ENCODE measurements at places on chromosomes 11 and 22. TPM values are rescaled to one million over a fixed set of nuclear protein-coding genes. Genes with fewer than 3 reads are reported as not detected.

GRCh38 chr11:69646493-69647389 lies 5.8 kb downstream of the CCND1 start:
- H3K4me3 ChIP-seq = no peak overlapping the region
- no peak for DNase-seq
- peaks cover 33% of the 10 kb centered on the region for H3K4me1 ChIP-seq
- H3K27ac ChIP-seq = no peak overlapping the region

GRCh38 chr22:45468872-45469271 lies 33.8 kb upstream of the FBLN1 start:
- H3K4me3 ChIP-seq = no peak overlapping the region
- no peak overlapping the region for H3K27ac ChIP-seq
- DNase-seq = no peak

The GLYATL1B gene
- not detected for total RNA-seq

The EFCAB6 gene
- total RNA-seq = 5.8 TPM

GRCh38 chr22:46051646-46052045 lies 74.7 kb upstream of the WNT7B start:
- no peaks in the 10 kb centered on the region for H3K27me3 ChIP-seq
- H3K27ac ChIP-seq = peak overlapping the region; percentile 98
- H3K4me1 ChIP-seq = peaks cover 86% of the 10 kb centered on the region
- H3K36me3 ChIP-seq = peaks cover 6% of the 10 kb centered on the region
- peak; percentile 25 for DNase-seq

- DNase-seq = no peak
- H3K4me1 ChIP-seq = no peaks in the 10 kb centered on the region
- H3K27ac ChIP-seq = no peak overlapping the region
- no peak overlapping the region for H3K4me3 ChIP-seq
- H3K36me3 ChIP-seq = peaks cover 5% of the 10 kb centered on the region
Observed at GRCh38 chr11:61460474-61460881, 30.6 kb downstream of the SDHAF2 start.

DNA sequence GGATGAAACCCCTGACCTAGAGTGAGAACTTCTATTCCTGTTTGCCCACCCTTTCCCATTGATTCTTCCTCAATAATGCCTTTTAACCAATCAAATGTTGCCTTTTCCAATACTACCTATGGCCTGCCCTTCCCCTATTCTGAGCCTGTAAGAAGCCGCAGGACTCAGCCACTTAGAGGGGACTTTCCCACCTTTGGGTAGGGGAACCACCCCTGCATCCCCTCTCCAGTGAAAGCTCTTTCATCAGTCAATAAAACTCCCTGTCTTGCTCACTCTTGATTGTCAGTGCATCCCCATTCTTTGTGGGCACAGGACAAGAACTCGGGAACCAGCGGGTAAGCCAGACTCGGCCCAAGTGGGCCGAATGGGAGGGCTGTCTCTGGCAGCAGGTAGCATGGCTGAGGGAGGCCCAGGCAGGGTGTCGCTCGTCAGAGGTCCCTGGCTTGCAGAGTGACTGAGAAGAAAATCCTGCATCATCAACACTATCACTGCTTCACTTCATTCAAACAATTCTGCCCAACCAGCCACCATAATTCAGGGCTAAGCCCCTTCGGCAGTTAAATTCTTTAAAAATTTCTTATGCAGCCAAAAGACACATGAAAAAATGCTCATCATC lies 30.4 kb downstream of the LDHAL6A start:
- H3K36me3 ChIP-seq = peaks cover 70% of the 10 kb centered on the region
- no peaks in the 10 kb centered on the region for H3K27me3 ChIP-seq
- peaks cover 9% of the 10 kb centered on the region for H3K4me1 ChIP-seq

- H3K36me3 ChIP-seq = no peaks in the 10 kb centered on the region
- H3K27me3 ChIP-seq = no peaks in the 10 kb centered on the region
- DNase-seq = no peak
- H3K4me1 ChIP-seq = no peaks in the 10 kb centered on the region
Observed at GRCh38 chr11:9633679-9634078, 30.2 kb upstream of the SWAP70 start.

The OR8G1 gene
- not detected for total RNA-seq

- DNase-seq = no peak
- H3K4me1 ChIP-seq = no peaks in the 10 kb centered on the region
- no peak overlapping the region for H3K4me3 ChIP-seq
- H3K36me3 ChIP-seq = no peaks in the 10 kb centered on the region
- no peak overlapping the region for H3K27ac ChIP-seq
Observed at GRCh38 chr11:26730414-26731083, 8.7 kb upstream of the SLC5A12 start.

DNA sequence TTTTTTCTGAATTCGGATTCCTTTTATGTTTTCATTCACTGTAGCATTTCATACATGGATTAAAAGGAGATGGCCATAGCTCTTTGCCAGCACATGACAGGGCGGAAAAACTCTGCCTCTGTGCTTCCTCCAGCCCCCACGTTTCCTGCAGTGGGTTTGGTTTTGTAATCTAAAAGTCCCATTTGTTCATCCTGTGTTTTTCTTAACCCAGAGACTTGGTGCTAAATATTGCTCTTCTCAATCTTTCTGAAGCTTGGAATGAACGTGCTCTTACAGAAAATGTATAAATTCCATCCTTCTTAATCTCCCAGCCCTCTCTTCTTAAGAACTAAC lies 89.9 kb downstream of the PPP6R3 start:
- H3K27me3 ChIP-seq = no peaks in the 10 kb centered on the region
- H3K4me3 ChIP-seq = no peak overlapping the region
- H3K36me3 ChIP-seq = peaks cover 86% of the 10 kb centered on the region

GRCh38 chr11:95066716-95067038 lies at the start of gene SRSF8:
TSS of gene SRSF8 (plus strand) at chr11:95066919. CDS start at chr11:95067227, 308 bp downstream.
- H3K4me3 ChIP-seq = peak within 1 kb of the TSS; percentile 82
- peak within 1 kb of the TSS; percentile 98 for H3K27ac ChIP-seq
- peaks cover 27% of the 10 kb centered on the region for H3K4me1 ChIP-seq
- no peaks in the 10 kb centered on the region for H3K36me3 ChIP-seq
- no peak for DNase-seq
- no peaks in the 10 kb centered on the region for H3K27me3 ChIP-seq

DNA sequence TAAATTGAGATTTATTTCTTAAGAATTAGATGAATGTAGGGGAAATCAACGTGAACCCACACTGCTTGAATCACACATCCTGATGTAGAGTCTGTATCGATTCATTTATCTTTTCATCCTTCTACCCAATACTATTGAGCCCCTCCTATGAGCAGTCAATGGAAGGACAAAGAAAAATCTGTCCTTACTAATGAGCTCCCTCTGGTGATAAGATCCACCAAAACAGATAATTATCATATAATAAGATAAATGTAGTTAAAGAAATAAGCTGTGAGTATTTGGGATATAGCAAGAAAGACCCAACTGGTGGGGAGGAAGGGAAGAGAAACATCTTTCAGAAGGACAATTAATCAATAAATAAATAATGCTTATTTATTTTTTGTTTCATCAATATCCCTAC lies 385.1 kb upstream of the CCDC90B start:
- no peaks in the 10 kb centered on the region for H3K27me3 ChIP-seq
- no peak for DNase-seq
- no peak overlapping the region for H3K27ac ChIP-seq
- H3K4me3 ChIP-seq = no peak overlapping the region
- no peaks in the 10 kb centered on the region for H3K36me3 ChIP-seq

The FAM89B gene
- total RNA-seq = 48.6 TPM

DNA sequence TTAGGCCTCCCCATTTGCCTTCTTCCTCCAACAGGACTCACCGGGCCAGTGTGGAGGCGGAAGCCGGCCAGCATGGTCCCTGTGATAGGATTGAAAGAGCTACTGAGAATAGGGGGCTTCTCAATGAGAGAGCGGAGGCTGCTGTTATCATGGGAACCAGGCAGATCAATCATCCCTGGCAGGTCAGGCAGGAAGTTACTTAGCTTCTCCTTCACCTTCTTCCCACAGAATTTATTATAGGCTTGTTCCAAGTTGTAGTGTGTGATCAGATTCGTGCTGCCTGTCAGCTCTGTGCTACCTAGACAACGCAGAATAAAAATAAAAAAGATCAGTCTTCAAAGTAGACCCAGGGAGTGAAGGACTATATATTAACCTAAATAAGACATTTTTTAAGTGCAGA lies 7.1 kb downstream of the MED19 start:
- no peak overlapping the region for H3K27ac ChIP-seq
- H3K4me3 ChIP-seq = no peak overlapping the region
- no peak for DNase-seq
- peaks cover 2% of the 10 kb centered on the region for H3K4me1 ChIP-seq
- H3K27me3 ChIP-seq = no peaks in the 10 kb centered on the region

The EFEMP2 gene
- total RNA-seq = 53.9 TPM

The OR10A6 gene
- not detected for total RNA-seq

GRCh38 chr22:21759093-21759492 lies 23.5 kb upstream of the YPEL1 start:
- peaks cover 68% of the 10 kb centered on the region for H3K36me3 ChIP-seq
- no peak overlapping the region for H3K27ac ChIP-seq
- peaks cover 17% of the 10 kb centered on the region for H3K4me1 ChIP-seq
- DNase-seq = no peak

- no peaks in the 10 kb centered on the region for H3K27me3 ChIP-seq
- no peak within 1 kb of the TSS for H3K4me3 ChIP-seq
- no peak within 1 kb of the TSS for H3K27ac ChIP-seq
Observed at GRCh38 chr11:63243533-63243932, at the start of gene SLC22A25. TSS of gene SLC22A25 (minus strand) at chr11:63243599. CDS start at chr11:63229652, 13,947 bp downstream.

The NLRP14 gene
- total RNA-seq = not detected

All from lower lobe of right lung (tissue), 2 donors.